Activated CD8-positive, alpha-beta memory T cell treated with anti-CD3 and anti-CD28 coated beads for 1 hour (primary cell): ENCODE measurements at places on chromosomes 7 and 10.

DNA sequence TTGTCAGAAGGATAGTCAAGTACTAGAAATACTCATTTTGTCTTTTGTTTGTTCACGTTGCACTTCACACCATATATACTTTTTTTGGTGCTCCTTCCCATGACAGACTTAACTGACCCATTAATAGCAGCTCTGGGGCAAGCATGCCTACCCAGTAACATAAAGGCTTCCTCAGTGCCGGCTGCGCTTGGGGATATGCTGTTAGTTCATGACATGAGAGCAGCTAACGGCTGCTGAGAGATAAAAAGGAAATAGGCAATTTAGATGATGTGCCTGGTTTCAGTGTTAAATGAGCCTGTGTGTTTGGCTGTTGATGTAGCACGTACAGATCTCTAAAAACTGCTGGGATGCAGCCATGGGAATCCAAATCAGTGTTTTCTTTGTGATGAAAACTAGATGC, 86.4 kb downstream of the TAX1BP1 start:
- DNase-seq = no peak

DNA sequence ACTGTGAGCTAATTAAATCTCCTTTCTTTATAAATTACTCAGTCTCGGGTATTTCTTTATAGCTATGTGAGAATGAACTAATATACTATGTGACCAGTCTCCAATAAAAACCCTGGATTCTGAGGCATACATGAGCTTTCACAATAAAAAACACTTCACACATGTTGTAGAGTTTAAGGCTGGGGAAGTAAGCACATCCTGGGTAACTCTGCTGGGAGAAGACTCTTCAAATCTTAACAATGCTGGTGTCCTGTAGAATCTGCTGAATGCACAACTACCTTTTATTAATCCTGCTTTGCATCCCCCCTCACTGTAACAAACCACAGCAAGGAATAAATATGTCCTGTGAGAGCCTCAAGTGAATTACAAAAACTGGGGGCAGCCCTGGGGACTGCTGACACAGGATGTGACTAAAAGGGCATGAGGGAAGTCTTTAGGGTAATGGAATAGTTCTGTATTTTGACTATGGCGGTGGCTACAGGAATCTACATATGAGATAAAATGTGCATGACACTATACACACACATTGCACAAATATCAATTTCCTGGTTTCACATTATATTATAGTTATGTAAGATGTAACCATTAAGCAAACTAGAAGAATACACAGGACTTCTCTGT, 45.1 kb upstream of the KCTD7 start:
- no peak for DNase-seq

DNA sequence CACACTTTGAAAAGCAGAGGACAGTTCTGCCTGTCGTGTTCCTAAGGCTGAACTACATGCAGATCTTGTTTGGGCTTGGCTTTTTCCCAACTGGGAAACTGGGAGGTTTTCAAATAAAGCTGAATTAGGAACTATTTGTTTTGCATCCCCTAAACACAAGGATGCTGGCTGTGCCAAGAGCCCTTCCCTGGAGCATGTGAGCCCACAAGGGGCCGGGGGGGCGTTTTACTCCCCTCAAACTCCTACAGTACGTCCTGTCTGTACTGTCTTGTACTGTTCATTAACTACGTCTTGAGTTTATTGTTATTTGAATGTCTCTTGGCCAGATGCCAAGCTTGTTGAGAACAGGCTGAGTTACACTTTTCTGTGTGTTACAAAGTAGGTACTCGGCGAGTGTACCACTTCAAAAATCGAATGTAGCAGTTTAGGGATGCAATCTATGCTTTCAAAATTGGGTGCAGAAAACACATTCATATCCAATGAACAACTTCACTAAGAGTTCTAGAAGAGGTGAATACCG, 94.9 kb downstream of the GFRA1 start:
- DNase-seq = no peak

GRCh38 chr10:73459683-73460314, 26.4 kb upstream of the MSS51 start:
- DNase-seq = no peak

GRCh38 chr7:105448181-105448580, 59.5 kb upstream of the SRPK2 start:
- DNase-seq = no peak

DNA sequence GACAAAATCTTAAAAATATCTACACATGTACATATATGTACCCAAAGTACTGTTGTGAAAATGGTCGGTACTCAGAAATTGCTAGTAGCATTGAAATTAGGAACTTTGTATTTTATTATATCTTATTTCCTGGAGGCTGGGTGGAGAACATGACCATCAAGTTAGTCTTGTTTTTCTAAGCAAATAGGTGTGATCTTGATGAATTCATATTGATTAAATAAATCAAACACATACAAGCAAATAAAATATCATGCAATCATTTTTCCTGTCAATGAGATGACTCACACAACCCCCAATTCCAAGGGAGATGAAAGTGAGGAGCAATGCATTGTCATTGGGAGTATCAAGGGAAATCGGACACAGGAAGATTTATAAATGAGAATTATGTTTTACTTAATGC, 18.0 kb downstream of the VSTM2A start:
- DNase-seq = no peak
